Pulmonary artery endothelial cell (primary cell): ENCODE measurements at places on chromosomes 2 and 18. TPM values are rescaled to one million over a fixed set of nuclear protein-coding genes. Genes with fewer than 3 reads are reported as not detected.

DNA sequence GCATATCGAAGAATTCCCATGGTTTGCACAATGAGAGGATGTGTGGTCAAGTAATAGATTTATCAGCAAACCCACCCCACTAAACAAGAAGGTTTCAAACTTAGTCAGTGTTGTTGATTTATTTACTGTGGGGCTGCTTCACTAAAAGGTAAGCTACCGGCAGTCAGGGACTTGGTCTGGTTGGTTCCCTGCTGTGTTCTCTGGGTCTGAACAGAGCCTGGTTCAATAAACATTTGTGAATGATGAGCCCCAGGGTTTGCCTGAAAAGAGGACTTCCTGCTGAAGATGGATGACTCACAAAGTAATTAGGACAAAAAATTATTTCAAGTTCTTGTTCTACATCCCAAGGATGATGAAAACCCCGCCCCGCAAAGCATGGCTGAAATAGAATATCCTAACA, 108.3 kb downstream of the SPP2 start:
- DNase-seq, result no peak

DNA sequence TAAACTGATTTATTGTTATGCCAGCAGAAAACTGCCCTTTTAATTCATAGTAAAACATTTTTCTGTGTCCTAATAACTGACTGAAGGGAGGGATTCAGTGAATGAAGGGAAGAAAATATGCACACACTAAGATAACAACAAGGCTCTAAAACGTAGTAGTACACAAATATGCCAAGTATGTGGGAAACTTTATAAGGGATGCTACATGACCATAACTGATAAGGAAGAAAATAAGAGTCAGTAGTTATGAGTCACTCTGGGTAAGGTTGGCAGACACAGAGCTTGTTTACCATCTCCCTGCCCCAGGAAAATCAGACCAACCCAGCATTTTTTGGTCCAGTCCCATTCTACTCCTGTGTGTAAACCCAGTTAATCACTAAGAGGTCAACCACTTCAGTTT, 124.2 kb downstream of the RPRM start:
- no peak for DNase-seq

DNA sequence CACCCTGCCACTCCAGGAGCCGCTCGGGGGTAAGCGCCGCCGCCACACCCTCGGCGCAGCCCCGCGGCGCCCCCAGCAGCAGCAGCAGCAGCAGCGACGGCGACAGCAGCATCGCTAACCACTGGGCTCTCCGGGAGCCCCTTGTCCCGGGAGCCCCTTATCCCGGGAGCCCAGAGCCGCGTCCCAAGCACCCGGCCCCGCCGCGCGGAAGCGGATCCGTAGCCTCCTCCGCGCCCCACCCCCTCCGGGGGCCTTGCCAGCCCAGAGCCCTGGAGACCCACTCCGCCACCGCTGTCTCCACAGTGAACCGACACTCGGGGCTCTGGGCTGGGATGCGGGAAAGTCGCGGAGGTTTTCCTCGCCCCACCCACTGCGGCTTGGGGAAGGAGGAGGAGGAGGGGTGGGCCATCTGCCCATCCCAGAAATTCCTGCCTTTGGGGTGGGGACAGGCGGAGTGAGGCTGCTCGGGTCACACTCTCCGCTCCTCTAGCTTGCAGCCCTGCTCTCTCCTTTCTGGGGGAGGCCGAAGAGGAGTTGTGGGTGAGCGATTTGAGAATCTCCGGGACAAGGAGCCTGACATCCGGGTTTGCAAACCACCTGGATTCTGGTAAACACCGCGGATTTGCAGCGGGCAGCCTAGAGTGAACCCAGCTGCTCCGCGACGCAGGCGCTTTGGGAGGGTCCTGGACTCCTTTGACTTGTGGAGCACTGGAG, at the start of gene PLA2R1:
Gene PLA2R1 (minus strand): TSS at position 324 of the 714 bp plus-strand sequence. CDS start 212 bp downstream, at position 112.
- no peak for DNase-seq

GRCh38 chr2:145007960-145008263, 488.0 kb upstream of the ZEB2 start:
- DNase-seq, result no peak

GRCh38 chr2:239302808-239303557, 97.8 kb downstream of the HDAC4 start:
- no peak for DNase-seq

DNA sequence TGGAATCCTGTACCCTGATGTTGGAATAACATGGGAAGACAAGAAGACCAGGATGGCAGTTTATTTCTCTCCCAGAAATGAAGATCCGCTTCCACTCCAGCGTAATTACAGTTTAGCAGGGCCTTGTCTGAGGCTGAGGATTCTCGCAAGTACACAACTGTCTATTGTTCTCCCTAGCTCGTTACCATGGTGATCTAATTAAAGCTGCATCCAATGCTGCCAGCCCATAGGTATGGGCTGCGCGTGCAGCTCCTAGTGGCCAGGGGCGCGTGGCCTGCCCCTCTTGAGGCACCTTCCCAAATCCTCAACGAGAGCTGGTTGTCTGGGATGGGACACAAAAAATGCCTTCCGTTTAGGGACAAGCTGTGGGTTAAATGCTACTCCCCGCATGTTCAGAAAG, 344.9 kb downstream of the CYRIA start:
- DNase-seq, result no peak

GRCh38 chr18:45213040-45213333, 402.3 kb upstream of the SLC14A2 start:
- DNase-seq, result no peak

DNA sequence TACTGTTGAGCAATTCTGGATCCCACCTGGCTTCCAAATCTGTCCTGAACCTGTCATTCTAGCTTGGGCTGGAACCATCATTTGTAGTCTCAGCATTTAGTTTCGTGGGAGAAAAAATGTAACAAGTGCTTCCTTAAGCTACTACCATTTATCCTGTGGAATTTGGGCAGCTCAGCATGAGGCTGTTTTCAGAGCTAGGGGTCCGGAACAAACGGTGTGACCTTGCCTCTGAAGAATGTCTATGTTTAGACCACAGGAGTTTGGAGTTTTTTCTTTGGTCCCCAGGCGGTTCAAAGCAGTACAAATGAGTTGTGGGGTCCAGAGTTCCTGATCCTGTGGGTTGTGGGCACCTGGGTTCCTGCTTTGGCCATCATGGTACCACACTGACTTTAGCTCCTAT, 59.1 kb upstream of the TMEM178A start:
- no peak for DNase-seq

DNA sequence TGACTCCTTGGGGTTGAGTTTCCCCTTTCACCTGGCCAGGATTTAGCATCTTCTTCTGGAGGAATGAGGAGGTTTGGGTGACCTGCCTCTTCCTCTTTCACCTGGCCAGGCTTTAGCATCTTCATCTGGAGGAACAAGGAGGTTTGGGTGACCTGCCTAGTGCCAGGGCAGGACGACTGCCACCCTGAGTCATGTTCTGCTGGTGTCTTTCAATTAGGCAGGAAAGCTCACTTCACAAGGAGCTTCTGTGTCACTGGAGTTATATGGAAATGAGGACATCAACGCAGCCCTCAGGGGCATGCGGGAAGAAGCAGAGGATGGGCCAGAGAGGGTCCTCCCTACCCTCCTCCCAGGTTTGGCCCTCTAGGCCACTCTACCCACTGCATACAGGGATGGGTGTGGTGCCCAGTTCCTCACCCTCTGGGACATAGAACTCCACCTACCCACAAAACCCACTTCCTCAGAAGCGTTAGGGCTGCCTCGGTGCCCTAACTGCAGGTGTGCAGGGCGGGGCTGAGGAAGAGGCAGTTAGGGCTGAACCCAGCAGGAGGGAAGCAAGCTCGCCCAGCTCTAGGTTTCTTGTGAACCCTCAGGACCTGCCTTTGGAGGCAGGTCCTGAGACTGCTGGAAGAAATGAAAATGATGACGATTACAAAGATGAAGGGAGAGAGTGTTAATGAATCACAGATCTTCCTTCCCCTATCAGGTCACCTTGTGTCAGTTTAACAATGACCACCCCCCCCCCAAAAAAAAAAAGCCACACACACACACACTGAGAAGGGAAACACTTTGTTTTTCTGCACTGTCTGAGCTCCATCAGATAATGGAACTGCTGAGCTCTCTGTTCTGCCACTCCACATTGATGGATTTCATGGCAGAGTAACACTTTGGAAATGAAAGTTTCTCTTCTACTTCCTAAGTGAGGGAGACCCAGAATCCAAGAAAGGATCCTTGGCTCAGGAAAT, 71.0 kb downstream of the ARL4C start:
- no peak for DNase-seq

- peak; percentile 15 for DNase-seq
These were observed 175.1 kb downstream of the GALNT1 start for GRCh38 chr18:35756506-35757117.

- DNase-seq, result no peak
These were observed 14.3 kb upstream of the RAPH1 start for GRCh38 chr2:203549406-203549805.

DNA sequence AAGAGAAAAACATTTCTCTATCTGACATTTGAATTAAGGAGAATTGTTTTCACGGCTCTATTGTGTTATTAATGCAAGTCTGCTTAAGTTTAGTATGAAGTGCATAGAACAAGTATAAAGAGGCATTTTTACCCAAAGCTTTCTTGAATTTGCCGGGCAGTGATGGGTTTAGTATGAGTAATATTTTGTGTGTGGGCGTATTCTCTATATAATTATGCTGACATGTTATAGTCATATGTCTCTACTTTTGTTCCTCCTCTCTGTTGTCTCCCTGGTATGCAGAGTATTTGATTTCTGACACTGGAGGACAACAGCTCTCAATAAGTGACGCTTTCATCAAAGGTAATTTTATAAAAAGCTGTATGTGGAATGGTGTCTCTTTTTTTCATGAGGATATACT, 45.9 kb downstream of the PIKFYVE start:
- DNase-seq, result no peak

DNA sequence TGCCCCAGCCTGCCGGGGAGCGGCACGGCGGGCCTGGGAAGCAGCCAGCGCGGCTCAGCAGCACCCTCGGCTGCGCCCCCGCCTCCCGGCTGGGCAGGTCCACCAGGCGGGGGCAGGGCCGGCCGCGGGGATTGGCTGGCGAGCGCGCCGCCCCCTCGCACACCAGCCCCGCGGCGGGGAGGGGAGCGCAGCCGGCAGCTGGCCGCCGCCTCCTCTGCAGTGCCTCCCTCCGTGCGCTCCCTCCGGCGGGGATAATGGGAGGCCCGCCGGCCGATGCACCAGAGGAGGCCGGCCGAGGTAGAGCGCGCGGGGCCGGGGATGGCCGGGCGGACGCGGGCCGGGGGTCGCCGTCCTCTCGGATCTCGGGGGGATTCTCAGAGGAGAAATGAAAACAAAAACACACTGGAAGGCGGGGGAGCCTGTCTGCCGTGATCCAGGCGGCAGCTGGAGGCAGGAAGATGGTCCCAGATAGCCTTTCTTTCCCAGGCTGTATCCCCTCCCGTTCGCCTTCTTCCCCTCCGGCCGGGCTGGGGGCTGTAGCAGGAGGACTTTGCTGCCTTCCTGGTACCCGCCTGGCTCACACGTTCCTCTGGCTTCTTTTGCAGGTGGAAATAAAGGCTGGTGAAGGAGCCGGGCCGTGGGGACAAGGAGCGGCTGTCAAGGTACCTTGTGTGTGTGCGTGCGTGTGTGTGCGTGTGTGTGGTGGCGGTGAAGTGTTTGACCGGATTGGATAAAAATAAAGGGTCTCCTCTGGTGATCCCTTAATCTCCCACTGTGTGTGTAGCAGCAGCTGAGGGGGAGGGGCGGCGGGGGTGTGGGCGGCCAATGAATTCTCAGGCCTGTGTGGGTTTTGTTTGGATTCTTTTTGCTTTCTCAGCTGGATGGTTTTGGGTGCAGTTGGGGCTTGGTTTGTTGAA, 18.1 kb downstream of the TET3 start:
- DNase-seq, result peak; percentile 36

GRCh38 chr2:83844490-83844889, 614.6 kb downstream of the SUCLG1 start:
- no peak for DNase-seq

- no peak for DNase-seq
These were observed 14.9 kb upstream of the ECEL1 start for GRCh38 chr2:232502511-232502910.

DNA sequence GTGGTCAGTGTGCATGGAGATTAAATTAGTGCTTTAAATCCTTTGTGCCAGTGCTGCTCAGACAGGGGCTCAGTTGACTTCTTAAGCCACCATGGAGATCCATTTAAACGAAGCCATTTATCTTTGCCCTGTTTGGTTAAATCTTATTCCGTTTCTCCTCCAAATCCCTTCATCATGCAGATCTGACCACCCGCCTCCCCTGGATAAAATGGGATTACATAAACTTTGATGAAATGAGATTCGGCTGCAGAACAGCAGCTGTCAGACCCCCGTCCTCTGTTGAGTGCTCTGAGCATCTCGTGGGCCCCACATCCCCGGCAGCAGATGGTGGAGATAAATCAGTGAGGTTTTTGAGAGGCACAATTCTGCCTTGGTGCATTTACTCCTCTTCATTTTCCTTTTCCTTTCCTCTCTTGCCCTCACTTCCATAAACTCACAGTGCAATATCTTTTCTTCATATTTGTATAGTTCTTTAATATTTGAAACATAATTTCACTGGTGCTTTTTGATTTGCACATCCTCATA, 84.4 kb upstream of the TWIST2 start:
- no peak for DNase-seq

GRCh38 chr2:170966648-170967396, 37.8 kb downstream of the GORASP2 start:
- DNase-seq, result no peak

DNA sequence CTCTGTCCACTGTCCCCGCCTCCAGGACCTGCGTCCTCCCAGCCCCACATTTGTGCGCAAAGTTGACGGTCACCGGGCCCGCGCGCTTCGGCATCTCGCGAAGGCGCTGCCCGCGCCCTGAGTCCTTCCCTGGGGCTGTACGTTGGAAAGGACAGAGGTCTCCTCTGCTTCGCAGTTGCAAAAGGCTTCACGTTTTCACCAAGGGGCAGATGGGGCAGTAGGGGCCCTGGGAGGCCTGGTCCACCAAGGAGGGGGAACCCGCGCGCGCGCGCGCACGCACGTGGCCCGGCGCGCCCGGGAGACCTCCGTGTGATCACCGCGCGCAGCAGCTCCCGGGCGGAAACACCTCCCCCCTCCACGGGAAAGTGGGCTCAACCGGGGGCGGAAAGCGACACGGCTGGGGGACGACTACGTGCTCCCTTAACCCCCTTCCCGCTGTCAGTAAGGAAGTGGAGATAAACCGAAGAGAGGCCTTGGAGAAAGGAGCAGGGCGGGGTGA, 21.9 kb downstream of the TEX44 start:
- DNase-seq, result no peak

DNA sequence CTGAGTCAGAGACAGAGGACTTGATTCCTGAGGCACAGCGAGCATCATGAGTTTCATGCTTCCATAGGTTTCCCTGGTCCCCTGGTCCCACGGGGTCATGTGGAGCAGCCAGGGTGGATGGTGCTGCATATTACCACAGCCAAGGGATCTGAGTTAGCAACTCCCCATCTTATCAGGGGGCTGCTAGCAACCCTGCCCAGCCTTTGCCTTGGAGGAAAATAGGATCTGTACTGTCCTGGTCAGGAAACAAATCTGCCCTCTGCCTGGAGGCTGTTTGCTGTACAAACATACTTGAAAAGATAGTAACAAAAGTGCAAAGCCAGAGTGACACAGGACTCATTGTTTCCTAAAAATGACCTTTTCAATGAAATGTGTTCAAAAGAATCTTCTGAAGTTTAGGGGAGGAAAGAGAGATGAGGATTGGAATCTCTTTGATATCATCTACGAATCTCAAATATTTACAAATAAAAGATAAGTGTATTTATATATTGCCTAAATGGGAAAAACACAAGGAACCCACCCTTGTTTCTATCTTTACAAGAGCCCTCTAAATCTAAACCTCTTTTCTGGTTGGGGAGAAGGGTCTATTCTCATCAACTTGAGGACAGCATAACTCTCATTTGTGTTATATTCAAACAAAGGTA, 194.8 kb downstream of the CD226 start:
- no peak for DNase-seq

Gene UGT1A7
- not detected in 2 replicates for total RNA-seq

Gene CIB4
- not detected in 2 replicates for total RNA-seq

Gene FSHR
- total RNA-seq, result not detected in 2 replicates

Gene IL18R1
- 3.7 and 8.3 TPM in 2 replicates for total RNA-seq

Gene NABP1
- 40.8 and 42.5 TPM in 2 replicates for total RNA-seq
